ENCODE measurements at places on chromosomes 11 and 22. TPM values are rescaled to one million over a fixed set of nuclear protein-coding genes. Genes with fewer than 3 reads are reported as not detected.

- DNase-seq, result no peak
Measured at GRCh38 chr11:22666325-22666687, at the start of gene GAS2. GAS2 (plus strand) TSS chr11:22666611; CDS start chr11:22674870, 8,259 bp downstream.

DNA sequence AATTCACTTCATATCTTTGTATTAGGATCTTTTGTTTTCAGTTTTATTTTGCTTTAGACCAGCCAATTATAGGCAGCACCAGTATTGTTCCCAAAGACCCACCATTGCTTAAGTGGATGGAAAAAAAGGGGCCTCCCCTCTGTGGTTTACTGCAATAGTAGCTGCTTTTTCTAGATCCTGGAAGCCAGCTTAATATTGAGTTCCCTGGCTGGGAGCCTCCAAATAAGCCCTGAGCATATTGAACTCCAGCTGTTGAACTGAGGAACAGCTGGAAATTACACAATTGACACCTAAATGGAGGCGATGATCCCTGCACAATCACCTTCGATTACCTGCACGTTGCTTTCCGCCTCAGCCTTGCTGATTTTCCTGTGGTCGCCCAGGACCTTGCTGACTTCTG, 576.0 kb downstream of the SOX6 start:
- DNase-seq, result no peak

- DNase-seq, result peak; percentile 67
Measured at GRCh38 chr11:67382276-67383136, 9.1 kb upstream of the CLCF1 start.

RAG2 gene
- total RNA-seq, result not detected

- no peak for DNase-seq
Measured at GRCh38 chr11:128902515-128903066, 11.4 kb downstream of the KCNJ5 start.

DNA sequence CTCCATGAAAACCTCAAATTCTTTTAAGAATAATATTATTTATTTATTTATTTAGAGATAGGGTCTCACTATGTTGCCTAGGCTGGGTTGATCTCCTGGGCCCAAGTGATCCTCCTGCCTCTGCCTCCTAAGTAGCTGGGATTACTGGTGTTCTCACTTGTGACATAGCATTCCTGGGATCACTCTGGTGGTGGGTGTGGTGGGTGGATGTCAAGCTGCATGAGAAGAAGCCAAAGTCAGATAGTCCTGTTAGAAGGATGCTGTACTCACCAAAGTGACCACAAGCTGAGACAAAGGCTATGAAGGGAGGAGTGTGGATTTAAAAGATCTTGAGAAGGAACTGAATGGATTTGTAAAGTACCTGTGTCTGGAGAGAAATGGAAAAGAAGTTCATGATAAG, 87.9 kb upstream of the SPON1 start:
- no peak for DNase-seq

GRCh38 chr11:23563591-23563990, 703.3 kb upstream of the CCDC179 start:
- DNase-seq, result no peak

DAGLA gene
- total RNA-seq, result 1.4 TPM

- no peak for DNase-seq
Measured at GRCh38 chr11:18203723-18204122, 31.1 kb downstream of the MRGPRX4 start.

C22orf15 gene
- total RNA-seq, result not detected

DNA sequence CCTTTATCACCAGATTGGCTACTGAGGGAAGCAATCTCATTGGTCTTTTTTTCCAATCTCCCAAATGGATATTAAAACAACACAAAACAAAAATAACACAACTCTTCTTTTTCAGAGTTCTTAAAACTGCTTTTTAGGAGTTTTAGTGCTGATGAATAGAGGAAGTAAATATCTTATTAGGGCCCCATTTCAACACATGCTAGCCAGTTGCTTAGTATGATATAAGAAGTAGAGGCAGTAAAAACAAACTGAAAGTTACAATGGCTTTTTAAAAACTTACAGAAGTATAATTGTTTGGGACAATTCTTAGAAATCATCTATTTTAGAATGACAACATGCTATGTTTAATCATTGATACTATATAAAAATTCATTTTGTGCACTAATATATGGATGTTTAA, 3.4 kb downstream of the C11orf71 start:
- DNase-seq, result no peak

DNA sequence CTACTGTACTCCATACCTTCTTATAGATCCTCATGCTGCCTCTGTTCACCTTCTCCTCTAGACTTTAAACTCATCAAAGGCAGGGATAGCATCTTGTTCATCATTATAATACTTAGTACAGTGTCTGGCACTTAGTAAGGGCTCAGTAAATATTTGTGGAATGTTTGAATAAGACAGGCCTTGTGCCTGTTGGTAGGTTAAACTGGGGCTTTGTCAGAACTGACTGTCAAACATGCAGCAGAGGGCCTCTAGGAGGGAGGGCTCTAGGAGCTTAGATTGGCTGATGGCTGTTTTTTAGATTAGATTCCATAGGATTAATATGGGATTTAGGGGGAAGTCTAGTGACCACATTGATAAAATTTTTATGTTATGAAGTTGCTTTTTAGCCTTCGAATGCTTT, 70.8 kb downstream of the RNF169 start:
- DNase-seq, result no peak

GRCh38 chr11:69674267-69674885, 777 bp downstream of the LTO1 start:
- peak; percentile 64 for DNase-seq

DNA sequence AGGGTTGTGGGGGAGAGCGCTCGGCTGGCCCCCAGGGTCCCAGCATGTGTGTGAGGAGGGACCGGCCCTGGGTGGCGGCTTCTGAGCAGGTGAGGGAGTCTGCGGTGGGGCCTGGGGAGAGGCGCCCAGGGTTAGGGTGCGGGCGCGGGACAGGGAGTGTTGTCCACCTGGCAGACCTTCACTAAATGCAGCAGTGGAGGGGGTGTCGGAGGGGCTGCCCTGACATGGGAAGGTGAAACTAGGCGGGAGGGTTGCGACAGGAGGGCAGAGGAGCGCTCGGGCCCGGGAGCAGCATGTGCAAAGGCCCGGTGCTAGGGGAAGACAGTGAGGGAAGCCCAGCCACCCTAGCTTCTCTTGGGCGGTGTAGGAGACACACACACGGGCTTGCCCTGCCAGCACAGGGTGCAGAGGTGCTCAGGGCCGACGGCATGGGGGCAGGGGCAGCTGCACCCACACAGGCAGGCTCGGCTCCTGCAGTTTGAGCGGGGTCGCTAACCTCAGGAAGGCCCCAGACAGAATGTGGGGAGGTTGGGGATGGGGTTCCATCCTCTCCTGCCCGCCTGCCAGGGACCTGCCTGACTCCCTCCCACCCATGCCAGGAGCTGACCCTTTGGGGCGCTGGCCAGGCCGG, 22.2 kb downstream of the OTUB1 start:
- DNase-seq, result no peak

DNA sequence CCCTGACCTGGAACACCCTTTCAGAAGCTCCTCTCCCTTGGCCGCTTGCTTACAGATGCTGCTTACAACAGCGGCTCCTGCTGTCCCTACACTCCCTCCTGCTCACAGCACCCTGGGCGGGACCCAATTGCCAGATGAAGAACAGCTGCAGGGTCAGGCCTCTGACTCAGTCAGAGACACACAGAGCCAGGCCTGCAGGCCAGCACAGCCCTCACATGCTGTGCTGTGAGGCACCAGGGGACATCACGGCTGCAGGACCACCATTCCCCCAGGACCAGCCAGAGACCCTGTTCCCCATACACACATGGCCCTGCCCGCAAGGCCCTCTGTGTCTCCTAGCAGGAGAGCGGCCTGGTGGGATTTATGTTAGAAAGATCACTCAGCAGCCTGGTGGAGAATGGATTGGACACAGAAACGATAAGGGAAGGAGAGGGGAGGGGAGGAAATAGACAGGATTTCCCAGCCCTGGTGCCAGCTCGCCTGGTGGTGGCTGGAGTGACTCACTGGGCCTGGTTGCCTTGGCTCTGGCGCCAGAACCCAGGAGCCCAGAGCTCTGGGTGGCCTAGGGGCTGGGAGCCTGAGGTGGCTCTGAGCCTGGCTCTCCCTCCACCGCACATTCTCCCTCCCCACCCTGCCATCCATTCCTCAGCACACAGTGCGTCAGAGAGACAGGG, 6.7 kb downstream of the CAPN5 start:
- peak; percentile 98 for DNase-seq

CCDC81 gene
- total RNA-seq, result not detected

ABCC8 gene
- total RNA-seq, result not detected

DNA sequence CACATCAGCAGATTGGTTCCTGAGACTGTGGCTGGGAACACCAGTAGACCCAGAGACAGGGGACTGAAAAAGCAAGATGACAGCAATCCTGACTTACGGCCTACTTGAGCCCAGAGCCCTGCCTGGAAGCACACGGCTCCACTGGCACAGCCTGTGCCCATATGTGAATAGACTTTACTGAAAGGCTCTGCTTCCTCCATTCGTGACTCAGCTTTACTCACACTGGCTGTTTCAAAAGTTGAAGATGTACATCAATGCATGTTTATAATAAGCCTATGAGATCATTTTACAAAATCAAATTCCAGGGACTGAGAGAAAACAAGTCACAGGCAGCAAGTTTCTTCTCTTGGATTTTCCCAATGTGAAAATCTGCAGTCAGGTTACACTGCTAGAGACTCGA, 134.6 kb upstream of the TEAD1 start:
- peak; percentile 85 for DNase-seq

GRCh38 chr11:11982975-11983374, 25.5 kb downstream of the DKK3 start:
- peak; percentile 32 for DNase-seq

GRCh38 chr11:88293931-88294330, 43.6 kb downstream of the CTSC start:
- peak; percentile 41 for DNase-seq
